ENCODE measurements at places on chromosomes 12 and 14. TPM values are rescaled to one million over a fixed set of nuclear protein-coding genes. Genes with fewer than 3 reads are reported as not detected.

COPS7A gene
- 13.9 TPM for total RNA-seq

BMP4 gene
- total RNA-seq, result not detected

ITPK1 gene
- 29.4 TPM for total RNA-seq

TEAD4 gene
- total RNA-seq, result not detected

NTF3 gene
- not detected for total RNA-seq

OTUB2 gene
- total RNA-seq, result 0.12 TPM

DBX2 gene
- not detected for total RNA-seq

PROX2 gene
- not detected for total RNA-seq

TAS2R31 gene
- 3.4 TPM for total RNA-seq

SENP1 gene
- 26.9 TPM for total RNA-seq

POTEM gene
- total RNA-seq, result not detected
